Endothelial cell (in vitro differentiated cells): ENCODE measurements at places on chromosomes 16 and 17.
A peak's percentile ranks its signal among the peaks of the same experiment; 100 is the strongest.

- no peak for DNase-seq
These were observed 8.8 kb upstream of the ABCA8 start for GRCh38 chr17:68963958-68964357.

GRCh38 chr17:2155573-2155972 lies 100.7 kb downstream of the HIC1 start:
- DNase-seq = no peak

GRCh38 chr16:9159839-9160550 lies 68.6 kb downstream of the HAPSTR1 start:
- DNase-seq = peak; percentile 78

DNA sequence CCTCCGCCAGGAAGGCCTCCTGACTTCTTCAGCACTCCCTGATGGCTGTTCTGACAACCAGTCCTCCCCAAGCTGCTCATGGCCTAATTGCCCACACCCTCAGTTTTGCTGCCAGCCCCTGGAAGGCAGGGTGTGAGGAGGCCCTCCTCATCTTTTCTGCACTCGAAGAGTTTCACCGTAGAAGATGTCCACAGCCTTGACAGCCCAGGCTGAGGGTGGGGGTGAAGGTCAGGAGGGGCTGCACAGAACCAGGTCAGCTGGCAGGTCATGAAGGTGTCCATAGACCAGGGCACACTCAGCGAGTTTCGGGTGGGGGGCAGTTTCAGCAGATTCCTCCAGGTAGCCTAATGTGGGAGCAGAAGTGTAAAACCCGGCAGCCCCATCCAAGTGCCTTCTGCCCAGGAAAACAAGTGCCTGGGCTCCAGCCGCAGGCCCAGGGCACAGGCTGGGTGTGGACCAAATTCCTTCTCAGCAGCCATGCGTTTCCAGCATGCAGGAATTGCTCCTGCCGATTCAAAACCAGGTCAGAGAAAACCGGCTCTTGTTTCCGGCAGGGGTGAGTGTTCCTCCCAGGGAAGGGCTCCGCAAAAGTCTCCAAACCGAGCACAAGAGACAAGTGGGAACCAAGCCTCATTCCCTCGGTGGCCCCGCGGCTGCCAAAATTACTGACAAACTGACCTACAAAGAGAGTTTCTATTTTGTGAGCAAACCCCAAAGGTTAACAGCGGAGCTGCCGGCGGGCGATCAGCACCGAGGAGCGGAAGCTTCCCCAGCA lies 228.8 kb downstream of the C16orf78 start:
- DNase-seq = no peak
